ENCODE measurements at places on chromosomes 4 and X.

- no peak for DNase-seq
- H3K27me3 ChIP-seq: no peaks in the 10 kb centered on the region
- H3K27ac ChIP-seq: no peak overlapping the region
- no peak overlapping the region for H3K4me3 ChIP-seq
- H3K36me3 ChIP-seq: no peaks in the 10 kb centered on the region
- H3K4me1 ChIP-seq: no peaks in the 10 kb centered on the region
These were observed 149.8 kb upstream of the TENM3 start for GRCh38 chr4:182093431-182093831.

- DNase-seq: no peak
- H3K4me1 ChIP-seq: peaks cover 5% of the 10 kb centered on the region
- no peak overlapping the region for H3K4me3 ChIP-seq
- H3K36me3 ChIP-seq: peaks cover 36% of the 10 kb centered on the region
- H3K27me3 ChIP-seq: no peaks in the 10 kb centered on the region
- peak overlapping the region; percentile 49 for H3K27ac ChIP-seq
These were observed 40.3 kb upstream of the CPLX1 start for GRCh38 chr4:866068-866760.

DNA sequence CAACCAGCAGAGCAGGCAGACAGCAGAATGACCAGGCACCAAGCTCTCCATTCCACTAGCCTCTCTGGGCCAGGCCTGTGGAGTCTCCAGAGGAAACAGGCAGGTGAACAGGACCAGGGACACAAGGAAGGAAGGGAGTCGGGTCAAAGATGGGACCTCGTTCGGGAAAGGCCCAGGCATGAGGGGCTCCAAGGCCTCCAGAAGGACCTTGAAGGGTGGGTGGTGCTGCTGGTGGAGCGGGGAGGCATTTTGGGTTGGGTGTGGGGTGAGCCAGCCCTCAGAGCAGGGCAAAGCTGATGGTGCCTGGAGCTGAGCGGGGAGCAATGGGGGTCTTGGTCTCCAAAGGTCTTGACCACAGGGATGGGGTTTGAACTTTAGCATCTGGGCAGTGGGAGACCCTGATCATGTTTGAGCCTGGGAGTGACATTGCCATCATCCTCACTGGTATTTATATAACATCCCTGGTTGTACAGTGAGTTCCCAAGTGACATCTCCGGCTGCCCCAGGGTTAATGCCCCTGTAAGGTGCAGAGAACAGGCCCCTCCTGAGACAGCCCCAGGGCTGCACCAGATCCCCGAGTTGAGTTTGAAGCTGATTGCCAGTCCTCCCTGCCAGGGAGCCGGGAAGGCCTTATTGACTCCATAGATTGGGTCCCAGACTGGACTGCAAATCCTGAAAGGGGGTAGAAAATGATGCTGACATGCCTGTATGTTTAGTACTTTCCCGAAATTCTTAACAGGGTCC is 52.7 kb downstream of the PSAPL1 start:
- H3K36me3 ChIP-seq: no peaks in the 10 kb centered on the region
- peaks cover 46% of the 10 kb centered on the region for H3K27me3 ChIP-seq
- H3K4me1 ChIP-seq: no peaks in the 10 kb centered on the region
- no peak for DNase-seq
- H3K4me3 ChIP-seq: no peak overlapping the region
- H3K27ac ChIP-seq: no peak overlapping the region

GRCh38 chr4:3477750-3478430 is 14.8 kb downstream of the DOK7 start:
- no peak for DNase-seq
- no peaks in the 10 kb centered on the region for H3K4me1 ChIP-seq
- no peak overlapping the region for H3K27ac ChIP-seq

Measured in central memory CD8-positive, alpha-beta T cell (primary cell).